ENCODE measurements at places on chromosomes 11 and 22. TPM values are rescaled to one million over a fixed set of nuclear protein-coding genes. Genes with fewer than 3 reads are reported as not detected.

- no peak overlapping the region for H3K4me3 ChIP-seq
- H3K27ac ChIP-seq: no peak overlapping the region
- no peak for DNase-seq
- no peaks in the 10 kb centered on the region for H3K27me3 ChIP-seq
These were observed 5.6 kb downstream of the RGL4 start for GRCh38 chr22:23696326-23696851.

GRCh38 chr11:58941838-58942237 is 2.5 kb downstream of the GLYATL1 start:
- no peaks in the 10 kb centered on the region for H3K36me3 ChIP-seq
- peaks cover 16% of the 10 kb centered on the region for H3K27me3 ChIP-seq
- no peaks in the 10 kb centered on the region for H3K4me1 ChIP-seq
- no peak for DNase-seq

DNA sequence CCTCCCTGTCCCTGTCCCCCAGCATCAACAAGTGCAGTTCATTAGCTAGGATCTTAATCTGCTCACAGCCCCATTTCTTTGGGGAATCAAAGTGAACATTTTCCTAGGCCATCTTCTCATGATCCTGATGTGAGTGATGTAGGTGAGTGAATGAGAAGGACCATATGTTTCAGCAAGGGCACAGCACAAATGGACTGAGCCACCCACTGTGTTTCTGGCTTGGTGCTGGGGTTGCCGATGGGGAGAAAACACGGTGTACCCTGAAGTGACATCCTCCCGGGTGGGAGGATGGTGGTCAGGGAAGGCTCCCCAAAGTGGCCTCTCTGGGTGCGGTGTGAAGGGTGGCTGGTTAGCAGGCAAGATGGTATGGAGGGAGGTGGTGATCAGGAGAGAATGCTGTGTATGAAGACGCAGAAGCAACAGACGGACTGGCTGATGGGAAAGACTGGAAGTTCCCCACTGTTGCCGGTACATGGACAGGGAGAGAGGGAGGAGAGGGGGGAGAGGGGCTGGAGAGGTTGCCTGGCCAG is 72.2 kb downstream of the JAM3 start:
- DNase-seq: no peak
- H3K4me3 ChIP-seq: no peak overlapping the region
- H3K27me3 ChIP-seq: peaks cover 66% of the 10 kb centered on the region
- no peak overlapping the region for H3K27ac ChIP-seq

- peaks cover 47% of the 10 kb centered on the region for H3K4me1 ChIP-seq
- no peak overlapping the region for H3K4me3 ChIP-seq
- no peaks in the 10 kb centered on the region for H3K36me3 ChIP-seq
- H3K27me3 ChIP-seq: no peaks in the 10 kb centered on the region
- DNase-seq: no peak
- H3K27ac ChIP-seq: no peak overlapping the region
These were observed 6.1 kb downstream of the ARHGAP8 start for GRCh38 chr22:44758344-44758973.

GRCh38 chr22:39353346-39353745 is 3.6 kb downstream of the SYNGR1 start:
- no peak overlapping the region for H3K4me3 ChIP-seq
- H3K27ac ChIP-seq: no peak overlapping the region
- H3K36me3 ChIP-seq: no peaks in the 10 kb centered on the region

Gene ARVCF
- 15.6 TPM for total RNA-seq

Gene ZNF280B
- 1.7 TPM for total RNA-seq

Gene ACR
- not detected for total RNA-seq

DNA sequence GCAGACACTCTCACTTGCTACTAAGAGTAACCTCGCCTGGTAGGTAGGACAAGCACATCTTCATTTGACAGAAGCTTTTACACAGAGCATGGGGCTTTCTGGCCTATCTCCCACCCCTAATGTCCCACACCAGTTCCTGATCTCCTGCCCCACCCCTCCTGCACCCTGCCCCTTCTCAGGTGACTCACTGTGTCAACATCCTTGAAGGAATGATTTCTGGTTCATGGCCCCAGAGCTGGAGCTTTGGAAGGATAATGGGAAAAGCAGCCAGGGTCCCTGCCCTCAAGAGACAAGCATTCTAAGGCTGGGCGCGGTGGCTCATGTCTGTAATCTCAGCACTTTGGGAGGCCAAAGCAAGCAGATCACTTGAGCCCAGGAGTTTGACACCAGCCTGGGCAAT is 47.2 kb downstream of the LRFN4 start:
- H3K27me3 ChIP-seq: no peaks in the 10 kb centered on the region
- peak; percentile 55 for DNase-seq
- peak overlapping the region; percentile 73 for H3K27ac ChIP-seq
- no peak overlapping the region for H3K4me3 ChIP-seq

Gene PATE4
- total RNA-seq: not detected
